ENCODE measurements at places on chromosomes 7 and 10.

GRCh38 chr7:33639552-33640197 is 265.7 kb upstream of the BMPER start:
- DNase-seq, result no peak

DNA sequence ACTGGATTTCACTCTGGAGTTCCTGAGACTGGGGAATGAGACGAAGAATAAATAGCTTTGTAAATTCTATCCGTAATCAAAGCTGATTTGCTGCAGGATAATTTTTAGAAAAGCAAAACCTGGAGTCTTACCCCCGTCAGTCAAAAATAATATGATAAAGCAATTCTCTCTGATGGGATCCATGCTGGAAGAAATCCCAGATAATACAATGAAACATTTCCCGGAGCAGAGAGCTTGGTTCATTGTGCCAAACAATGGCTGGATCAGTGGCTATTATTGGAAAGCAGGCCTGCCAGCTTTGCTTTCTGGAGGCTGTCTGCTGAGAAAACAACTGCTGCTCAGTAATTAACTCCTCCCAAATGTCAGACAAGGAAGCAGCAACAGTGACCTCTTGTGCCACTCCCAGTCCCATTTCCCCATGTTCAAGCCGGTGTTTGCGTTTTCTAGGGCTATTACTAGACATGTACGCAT is 609.4 kb upstream of the PCDH15 start:
- peak; percentile 82 for DNase-seq

GRCh38 chr10:95841661-95842498 is 65.9 kb upstream of the CC2D2B start:
- peak; percentile 35 for DNase-seq

- peak; percentile 18 for DNase-seq
Measured at GRCh38 chr10:84054743-84055142, 84.6 kb upstream of the GHITM start.

- DNase-seq, result no peak
Measured at GRCh38 chr10:79285315-79286197, 61.7 kb upstream of the PPIF start.

- DNase-seq, result no peak
Measured at GRCh38 chr10:113273181-113274163, 279.4 kb upstream of the HABP2 start.

GRCh38 chr10:73771722-73772280 is 10.0 kb upstream of the CHCHD1 start:
- DNase-seq, result no peak

- DNase-seq, result no peak
Measured at GRCh38 chr10:76937181-76937600, 700.4 kb downstream of the KCNMA1 start.

GRCh38 chr10:49679480-49679893 is at the start of gene C10orf53:
Gene C10orf53 (plus strand): TSS chr10:49679651. CDS start chr10:49679698, 47 bp downstream.
- DNase-seq, result peak; percentile 75

- no peak for DNase-seq
Measured at GRCh38 chr10:71832967-71833366, 18.1 kb downstream of the PSAP start.

GRCh38 chr10:43287056-43288007 is 20.5 kb upstream of the RASGEF1A start:
- no peak for DNase-seq

- DNase-seq, result no peak
Measured at GRCh38 chr7:54245020-54245419, 297.2 kb upstream of the VSTM2A start.

- no peak for DNase-seq
Measured at GRCh38 chr10:31288001-31288400, 31.0 kb upstream of the ZEB1 start.

DNA sequence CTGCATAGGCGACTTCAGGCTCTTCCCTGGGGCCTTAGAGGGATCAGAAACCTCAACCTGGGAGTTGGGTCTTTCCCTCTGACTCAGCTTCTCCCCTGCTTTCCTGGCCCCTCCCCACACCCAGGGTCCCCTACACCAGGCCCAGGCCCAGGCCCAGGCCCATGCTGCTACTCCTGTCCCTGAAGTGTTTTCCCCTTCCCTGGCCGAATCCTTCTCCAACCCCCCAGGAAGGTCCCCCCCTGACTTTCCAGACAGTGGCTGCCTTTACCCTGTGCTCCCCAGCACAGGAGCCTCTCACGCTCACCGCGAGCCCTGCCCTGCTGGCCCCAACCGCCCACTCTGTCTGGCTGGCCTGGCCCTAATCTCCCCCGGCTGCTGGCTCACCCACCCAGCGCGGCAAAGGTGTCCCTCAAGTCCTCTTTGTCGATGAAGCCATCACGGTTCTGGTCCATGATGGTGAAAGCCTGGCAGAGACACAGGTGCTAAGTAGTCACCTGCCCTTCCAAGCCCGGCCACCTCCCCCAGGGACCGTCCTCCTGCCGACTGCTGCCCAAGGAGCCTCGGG is 6.4 kb downstream of the MYL10 start:
- DNase-seq, result no peak

GRCh38 chr7:44193011-44193802 is 4.0 kb upstream of the GCK start:
- no peak for DNase-seq

GRCh38 chr10:122981066-122981464 is 864 bp downstream of the PSTK start:
- no peak for DNase-seq

DNA sequence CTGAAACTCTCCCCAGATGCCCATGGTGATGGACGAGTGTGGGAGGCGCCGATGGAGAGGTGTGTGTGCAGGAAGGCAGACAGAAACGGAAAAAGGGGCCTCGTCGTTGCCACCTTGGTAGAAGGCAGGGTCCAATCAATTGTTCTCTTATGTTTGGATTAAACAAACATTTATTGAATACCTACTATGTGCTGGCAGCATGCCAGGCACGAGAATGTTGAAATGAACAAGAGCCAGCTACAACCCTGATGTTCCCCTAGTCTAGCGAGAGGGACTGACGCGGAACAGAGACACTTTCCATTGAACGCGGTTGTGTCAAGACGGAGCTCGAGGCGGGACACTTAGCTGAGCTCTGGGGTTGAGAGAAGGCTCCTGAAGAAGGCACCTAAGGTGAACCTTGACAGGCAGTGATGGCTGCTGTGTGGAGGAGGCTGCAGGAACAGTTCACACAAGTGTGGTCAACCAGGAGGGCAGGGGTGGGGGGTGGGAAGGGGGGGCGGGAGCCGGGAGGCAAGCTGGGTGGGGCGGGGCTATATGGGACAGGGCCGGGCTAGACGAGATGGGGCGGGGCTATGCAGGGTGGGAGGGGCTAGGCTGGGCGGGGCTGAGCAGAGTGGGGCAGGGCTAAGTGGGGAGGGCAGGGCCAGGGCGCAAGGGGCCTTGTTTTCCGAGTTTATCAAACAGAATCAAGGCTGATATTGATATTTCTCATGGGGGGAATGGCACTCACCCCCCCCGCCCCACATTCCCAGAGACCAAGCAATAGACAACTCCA is 181.0 kb downstream of the GATA3 start:
- no peak for DNase-seq

DNA sequence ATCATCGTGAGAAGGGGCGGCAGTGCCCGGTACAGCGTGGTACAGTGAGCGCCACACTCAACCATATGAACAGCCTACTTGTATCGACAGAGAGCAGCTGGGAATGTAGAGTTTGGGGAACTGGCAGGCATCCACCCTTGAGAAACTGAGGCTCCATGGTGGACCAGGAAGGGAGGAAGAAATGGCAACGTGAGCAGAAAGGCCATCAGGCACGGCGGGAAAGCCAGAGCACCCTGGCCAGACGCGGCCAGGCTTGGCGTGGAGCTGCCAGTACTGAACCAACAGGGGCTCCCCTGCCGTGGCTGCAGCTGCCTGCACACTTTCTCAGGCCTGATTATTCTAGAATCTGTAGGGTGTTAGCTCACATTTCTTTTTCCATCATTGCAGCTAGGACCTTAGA is 442.3 kb downstream of the PTPRN2 start:
- no peak for DNase-seq

DNA sequence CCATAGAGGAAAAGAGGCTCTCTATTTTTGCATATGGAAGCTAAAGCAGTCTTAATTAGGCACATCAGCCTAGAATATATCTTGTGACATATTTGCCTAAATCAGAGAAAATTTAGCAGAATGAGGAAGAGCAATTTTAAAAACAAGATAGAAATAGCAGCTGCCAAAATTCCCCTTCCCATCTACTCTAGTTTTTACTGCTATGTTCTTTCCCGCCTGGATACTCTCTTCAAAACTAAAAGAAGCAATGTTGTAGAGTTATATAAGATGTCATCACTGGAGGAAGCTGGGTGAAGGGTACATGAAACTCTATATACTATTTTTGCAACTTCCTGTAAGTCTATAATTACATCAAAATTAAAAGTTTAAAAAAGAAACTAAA is 87.0 kb downstream of the ARMH3 start:
- DNase-seq, result no peak

GRCh38 chr7:31850601-31851000 is 163.6 kb downstream of the PPP1R17 start:
- no peak for DNase-seq

DNA sequence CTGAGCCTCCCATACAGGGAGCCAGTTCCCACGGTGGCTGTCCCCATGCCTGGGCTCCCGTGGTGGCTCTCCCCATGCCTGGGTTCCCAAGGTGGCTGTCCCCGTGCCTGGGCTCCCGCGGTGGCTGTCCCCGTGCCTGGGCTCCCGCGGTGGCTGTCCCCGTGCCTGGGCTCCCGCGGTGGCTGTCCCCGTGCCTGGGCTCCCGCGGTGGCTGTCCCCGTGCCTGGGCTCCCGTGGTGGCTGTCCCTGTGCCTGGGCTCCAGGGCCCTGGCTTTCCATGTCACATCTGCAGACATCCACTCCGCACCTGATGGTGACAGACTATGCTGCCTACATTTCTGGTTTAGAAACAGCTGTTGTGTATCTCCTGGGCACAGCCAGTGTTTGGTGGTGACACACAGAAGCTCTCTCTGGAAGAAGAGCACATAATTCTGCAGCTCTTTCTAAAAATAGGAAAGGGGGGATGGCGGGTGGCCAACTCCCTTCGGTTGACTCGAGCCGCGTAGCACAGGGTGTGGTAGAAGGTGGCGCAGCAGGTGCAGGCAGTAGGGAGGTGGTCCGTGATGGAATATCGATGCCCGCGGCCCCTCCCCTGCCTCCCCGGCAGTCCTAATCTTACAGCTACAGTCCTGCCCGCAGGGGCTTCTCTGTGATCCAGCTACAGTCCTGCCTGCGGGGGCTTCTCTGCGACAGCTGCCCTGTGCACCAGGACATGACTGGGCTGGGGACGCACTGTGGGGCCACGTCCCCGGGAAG is 251.2 kb downstream of the DNAJB6 start:
- DNase-seq, result peak; percentile 46

DNA sequence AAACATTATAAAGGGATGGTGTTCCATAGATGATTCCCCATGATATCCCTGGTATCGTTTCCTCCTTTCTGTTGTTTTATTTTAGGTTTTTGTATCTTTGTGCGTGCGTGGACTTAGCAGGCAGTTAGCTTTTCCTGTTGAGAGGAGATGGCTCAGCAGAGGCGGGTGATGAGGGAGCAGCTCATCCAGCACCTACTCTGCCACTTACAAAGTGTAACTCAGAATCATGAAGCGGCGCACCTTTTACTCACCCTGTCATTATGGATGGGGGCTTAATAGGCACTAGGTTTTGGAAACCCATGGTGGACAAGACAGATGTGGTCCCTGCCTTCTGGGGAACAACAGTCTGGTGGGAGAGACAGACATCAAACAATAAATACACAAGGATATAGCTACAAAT is 17.1 kb downstream of the FAM241B start:
- no peak for DNase-seq

GRCh38 chr7:117841611-117842010 is 31.6 kb downstream of the CTTNBP2 start:
- DNase-seq, result no peak

DNA sequence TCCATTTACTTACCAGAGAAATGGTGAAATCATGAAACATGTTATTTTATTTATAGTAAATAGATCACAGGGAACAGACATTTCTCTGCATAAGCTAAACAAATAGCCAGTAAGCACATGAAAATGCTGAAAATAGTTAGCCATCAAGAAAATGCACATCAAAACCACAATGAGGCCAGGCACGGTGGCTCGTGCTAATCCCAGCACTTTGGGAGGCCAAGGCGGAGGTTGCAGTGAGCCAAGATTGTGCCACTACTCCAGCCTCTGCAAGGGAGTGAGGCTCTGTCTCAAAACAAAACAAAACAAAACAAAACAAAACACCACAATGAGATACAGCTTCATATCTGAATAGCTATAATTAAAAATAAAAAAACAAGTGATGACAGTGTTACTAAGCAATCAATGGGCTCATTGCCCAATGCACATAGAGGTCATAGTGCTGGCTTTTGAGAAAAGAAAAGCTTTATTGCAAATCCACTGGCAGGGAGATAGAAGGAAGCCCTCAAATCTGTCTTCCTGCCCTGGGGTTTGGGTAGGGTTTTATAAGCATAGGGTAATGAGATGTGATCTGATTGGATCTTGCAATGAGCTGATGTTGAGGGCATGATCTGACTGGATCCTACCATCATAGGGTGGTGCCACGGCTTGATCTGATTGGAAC is 16.2 kb downstream of the CSTF2T start:
- no peak for DNase-seq

GRCh38 chr7:90698616-90699015 is 102.5 kb downstream of the CDK14 start:
- no peak for DNase-seq

GRCh38 chr10:4280461-4281189 is 495.6 kb upstream of the KLF6 start:
- DNase-seq, result no peak

GRCh38 chr7:126426652-126427051 is 826.1 kb downstream of the GRM8 start:
- no peak for DNase-seq

- no peak for DNase-seq
Measured at GRCh38 chr10:120221873-120222485, 235.0 kb upstream of the PLPP4 start.

GRCh38 chr7:24756545-24757352 is 515 bp downstream of the GSDME start:
- DNase-seq, result peak; percentile 57

- no peak for DNase-seq
Measured at GRCh38 chr10:128518000-128518399, 391.8 kb upstream of the MKI67 start.

DNA sequence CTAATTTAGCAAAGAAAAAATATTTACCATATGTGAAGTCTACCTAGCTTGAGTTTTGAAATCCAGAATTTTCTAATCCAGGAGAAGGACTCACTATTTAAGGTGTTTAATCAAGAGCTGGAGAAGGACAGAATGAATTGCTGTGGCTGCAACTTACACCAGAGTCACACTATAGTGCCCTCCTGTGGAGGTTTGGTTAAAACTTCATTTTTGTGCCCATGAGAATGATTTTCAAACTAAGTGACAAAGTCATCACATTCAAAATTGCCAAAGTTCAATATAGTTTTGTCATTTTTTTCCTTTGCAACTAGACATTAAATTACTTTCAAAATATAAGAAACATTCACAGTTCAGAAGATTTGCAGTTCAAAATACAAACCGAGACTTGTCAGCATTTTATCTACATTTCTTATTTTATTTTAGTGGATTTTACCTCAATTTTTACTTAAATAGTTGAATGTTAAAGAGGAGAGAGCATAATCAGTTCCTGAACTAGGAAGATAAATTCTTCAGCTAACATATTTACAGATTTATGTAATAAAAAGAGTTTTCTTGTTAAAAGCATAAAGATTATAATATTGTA is 70.7 kb downstream of the CABCOCO1 start:
- DNase-seq, result peak; percentile 35

GRCh38 chr10:100506596-100507356 is 12.9 kb downstream of the SEC31B start:
- no peak for DNase-seq

- DNase-seq, result no peak
Measured at GRCh38 chr7:106222545-106222944, 62.2 kb downstream of the NAMPT start.

GRCh38 chr7:19248681-19249080 is 103.5 kb upstream of the FERD3L start:
- no peak for DNase-seq

Measured in NCI-H345 (cell line).